ENCODE measurements at places on chromosomes 3 and 15.

DNA sequence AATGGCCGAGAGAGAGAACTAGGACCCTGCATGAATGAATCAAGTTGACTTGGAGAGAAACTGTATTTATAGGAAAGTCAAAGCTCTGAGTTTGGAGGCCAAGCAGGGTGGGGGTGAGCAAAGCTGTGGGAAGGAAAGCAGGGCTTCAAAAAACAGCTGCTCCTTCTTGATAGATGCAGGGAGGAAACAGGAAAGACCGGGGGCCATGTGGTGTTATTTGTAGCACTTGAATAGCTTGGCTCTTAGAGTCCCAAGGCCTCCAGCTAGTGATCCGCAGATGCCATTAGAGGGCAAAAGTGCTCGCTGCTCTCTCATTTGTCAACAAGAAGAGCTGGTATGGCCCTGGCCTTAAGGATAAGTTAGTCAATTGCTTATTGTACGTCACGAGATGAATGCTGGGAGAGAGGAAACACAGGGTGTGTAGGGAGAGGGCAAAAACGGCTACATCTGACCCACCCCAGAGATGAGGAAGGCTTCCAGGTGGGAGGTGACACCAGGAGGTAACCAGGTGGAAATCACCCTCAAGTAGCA lies at the start of gene ALG1L2:
Gene ALG1L2 (plus strand): TSS at position 481 of the 531 bp plus-strand sequence. CDS start 186 bp downstream, outside the sequence.
- no peak for DNase-seq

DNA sequence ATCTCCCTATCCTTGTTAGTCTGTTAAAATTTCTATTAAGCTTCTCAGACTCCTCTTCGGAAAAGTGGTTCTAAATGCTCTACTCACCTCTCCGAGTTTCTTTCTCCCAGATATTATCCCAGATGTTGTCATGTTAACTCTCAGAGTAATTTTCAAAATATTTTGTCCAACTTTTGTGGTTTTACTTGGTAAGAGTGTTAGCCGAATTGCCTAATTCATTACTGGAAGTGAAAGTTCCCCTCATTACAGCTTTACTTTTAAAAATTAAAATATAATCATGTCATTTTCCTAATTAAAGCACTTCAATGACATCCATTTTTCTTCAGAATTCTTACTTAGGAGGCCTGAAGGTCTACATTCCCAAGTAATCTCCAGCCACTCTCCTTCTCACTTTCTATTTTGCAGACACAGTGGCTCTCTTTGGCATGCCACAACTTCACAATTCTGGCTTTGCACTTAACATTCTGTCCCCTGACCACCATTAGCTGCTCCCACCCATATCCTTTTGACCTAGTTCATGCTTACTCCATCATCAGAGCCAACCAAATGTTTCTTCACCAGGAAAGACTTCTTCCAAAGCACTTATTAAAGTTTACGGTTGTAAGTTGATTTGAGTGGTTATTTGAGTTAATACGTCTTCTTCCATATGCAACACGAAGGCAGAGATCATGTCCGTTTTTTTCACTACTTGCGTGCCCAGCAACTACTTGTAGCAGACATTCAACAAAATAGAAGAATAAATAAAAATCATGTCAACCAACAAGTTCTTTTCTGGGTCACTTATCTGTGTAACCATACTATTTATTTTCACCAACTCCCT lies 10.2 kb upstream of the TIPARP start:
- DNase-seq = no peak

DNA sequence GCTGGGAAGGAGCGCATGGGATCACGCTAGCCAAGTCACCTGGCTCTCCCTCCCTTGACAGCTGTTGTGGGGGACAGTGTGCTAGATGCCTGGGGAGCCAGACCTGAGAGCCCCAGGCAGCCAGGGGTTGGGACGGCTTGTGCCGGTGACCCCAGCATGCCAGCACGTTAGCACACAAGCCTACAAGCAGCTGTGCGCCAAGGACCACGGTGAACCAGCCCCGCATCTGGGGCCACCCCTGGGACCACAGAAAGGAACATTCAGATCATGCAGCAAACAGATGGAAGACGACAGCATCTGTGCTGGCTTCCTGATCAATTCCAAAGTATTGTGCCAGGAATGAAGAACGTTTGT lies 64.8 kb downstream of the NTRK3 start:
- no peak for DNase-seq

DNA sequence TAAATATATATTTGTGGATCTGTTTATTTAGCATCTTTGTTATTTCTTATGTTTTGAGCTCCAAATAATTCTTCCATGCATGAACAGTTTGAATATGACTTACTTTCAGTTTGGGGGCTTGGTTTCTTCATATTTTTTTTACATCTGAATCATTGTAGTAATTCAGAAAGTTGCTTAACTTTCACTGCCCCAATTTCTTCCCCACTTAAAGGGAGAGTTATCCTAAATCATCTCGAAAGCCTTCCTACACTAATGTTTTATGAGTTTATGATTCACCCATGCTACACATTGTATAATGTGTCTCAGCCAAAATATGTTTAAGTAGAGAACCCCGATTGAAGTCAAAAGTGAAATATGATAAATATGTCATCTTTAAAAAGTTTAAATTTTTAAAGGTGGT lies 47.8 kb downstream of the SPRED1 start:
- peak; percentile 8 for DNase-seq

DNA sequence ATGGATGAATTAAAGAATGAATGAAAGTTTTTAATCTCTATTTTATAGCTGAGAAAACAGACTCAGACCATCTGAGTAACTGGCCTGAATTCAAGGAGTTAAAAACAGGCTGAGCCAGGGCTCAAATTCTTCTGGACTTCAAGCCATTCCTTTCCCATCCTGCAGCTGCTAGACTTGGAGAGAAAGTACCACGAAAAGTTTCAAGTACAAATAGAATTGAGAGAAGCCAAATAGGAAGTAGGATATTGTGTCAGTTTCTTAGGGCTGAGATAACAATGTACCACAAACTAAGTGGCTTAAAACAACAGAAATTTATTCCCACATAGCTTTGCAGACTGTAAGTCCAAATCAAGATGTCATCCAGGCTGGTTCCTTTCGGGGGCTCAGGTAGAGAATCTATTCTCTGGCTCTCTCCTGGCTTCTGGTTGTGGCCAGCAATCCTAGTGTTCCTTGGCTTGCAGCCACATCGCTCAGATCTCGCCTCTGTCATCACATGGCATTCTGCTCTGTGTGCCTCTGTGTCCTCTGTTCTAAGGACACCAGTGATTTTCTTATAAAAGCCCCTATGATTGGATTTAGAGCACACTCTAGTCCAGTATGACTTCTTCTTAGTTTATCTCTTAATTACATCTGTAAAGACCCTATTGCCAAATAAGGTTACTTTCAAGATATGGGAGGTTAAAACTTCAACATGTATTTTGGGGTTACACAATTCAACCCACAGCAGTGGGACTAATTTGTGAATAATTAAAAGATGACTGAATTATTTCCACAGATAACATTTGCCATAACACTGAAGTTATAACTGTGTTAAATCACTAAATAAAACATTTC lies 25.7 kb upstream of the GOLIM4 start:
- no peak for DNase-seq

- no peak for DNase-seq
Observed at GRCh38 chr3:134471521-134472193, 14.1 kb downstream of the ANAPC13 start.

- no peak for DNase-seq
Observed at GRCh38 chr3:17602126-17602525, 140.3 kb downstream of the TBC1D5 start.

DNA sequence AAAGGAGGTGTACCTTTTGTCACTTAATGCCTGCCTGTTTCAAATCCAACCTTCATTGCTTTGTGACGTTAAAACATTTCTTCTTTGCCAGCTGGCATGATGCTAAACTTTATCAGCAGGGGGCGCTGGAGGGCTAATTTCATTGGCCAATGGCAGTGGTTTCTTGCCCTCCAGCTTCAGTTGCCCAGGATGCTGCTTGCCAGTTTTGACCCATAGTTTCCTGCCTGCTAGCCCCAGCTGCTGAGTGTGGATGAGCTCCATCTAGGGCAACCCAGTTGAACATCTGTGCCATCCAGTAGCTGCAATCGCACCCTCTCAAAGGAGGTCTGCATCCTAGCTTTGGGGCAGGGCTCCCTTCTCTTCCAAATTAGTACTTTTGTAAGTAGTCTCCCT lies 22.1 kb downstream of the ACKR2 start:
- peak; percentile 72 for DNase-seq

DNA sequence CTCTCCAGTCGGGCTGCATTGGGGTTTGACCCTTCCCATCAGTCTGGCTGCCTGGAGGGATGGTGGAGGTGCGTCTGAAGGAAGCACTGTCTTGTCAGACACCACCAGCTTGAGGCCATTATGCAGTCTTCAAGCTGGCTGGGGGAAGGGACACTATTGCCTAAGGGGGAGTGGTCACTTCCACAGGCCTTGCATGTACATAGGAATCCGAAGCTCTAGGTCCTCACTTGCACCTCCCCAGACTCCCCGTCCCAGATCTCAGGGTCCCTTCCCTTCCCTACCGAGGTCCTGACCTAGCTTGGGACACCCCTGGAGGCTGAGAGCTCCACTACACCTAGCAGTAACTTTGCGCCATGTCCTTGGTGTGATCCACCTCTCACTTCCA lies 48.6 kb upstream of the KLF13 start:
- DNase-seq = no peak

- DNase-seq = no peak
Observed at GRCh38 chr3:22982981-22983587, 220.0 kb upstream of the UBE2E2 start.

DNA sequence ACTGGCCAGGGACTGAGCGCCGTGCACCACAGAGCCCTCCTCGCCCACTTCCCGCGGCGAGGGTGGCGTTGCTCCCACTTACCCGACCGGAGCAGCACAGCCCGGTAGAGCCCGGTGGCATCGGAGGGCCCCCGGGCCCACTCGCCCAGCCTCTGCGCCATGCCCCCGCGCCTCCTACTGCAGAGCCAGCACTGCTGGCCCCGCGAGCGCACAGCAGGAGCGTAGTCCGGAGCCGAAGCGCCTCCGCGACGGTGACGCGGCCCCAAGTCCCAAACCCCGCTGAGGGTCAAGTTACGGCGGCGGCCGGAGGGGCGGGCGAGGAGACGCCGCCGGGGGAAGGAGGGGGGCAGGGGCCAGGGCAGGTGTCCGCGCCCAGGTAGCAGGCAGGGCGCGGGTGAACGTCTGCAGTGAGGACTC lies 9.6 kb upstream of the FAM107A start:
- no peak for DNase-seq

- no peak for DNase-seq
Observed at GRCh38 chr3:119156868-119157267, 10.9 kb downstream of the TEX55 start.

- DNase-seq = no peak
Observed at GRCh38 chr3:186213946-186214345, 105.1 kb upstream of the ETV5 start.

- no peak for DNase-seq
Observed at GRCh38 chr3:11056531-11057050, 64.0 kb downstream of the SLC6A1 start.

DNA sequence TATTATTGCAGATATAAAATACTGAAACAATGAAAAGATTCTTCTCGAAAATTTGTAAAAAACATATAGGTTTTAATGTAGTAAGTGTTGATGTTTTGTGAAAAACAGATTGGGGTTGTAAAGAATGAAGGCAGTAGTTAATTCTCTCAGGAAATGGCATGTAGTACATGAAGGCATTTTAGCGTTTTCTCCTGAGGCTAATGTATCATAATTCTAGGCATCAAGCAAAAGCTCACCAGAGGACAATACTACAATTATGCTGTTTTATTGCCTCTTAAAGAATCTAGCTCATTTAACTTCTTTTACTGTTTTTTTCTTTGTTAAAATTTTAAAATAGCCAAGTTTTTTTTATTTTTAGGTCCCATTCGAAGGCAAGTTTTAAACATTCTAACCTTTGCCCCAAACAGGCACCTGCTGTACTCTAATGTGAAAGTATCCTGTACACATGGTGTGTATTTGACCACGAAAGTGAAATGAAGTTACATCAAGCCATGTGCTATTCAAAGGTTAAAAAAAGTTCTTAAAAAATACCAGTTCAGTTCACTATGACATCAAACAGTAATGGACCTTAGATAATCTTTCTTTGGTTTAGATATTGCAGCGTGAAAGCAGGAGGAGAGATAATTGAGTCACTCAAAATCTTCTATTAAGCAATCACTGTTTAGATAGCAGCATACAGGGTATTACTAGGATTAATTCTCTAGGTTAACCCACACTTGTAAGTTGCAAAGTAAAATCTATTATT lies 163.6 kb downstream of the ECT2 start:
- DNase-seq = no peak

All from NB4 (cell line).